ENCODE measurements at places on chromosomes 2 and 18. TPM values are rescaled to one million over a fixed set of nuclear protein-coding genes. Genes with fewer than 3 reads are reported as not detected.

- no peak for DNase-seq
Observed at GRCh38 chr2:150125708-150126107, 361.8 kb downstream of the RND3 start.

DNA sequence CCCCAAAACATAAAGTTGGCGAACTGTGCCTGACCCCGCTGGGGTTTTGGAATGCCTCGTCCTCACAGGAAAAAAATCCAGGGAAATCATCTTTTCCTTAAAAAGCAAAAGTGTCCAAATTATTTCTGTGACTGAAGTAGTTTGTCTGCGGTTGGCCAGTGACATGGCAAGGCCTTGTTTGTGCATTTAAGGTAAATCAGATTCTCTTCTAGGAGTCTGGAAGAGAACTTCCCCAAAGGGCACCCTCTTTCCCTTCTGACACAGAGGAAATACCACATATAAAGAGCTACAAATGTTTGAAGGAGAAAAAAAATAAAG is 737 bp upstream of the CYB5A start:
- no peak for DNase-seq

DNA sequence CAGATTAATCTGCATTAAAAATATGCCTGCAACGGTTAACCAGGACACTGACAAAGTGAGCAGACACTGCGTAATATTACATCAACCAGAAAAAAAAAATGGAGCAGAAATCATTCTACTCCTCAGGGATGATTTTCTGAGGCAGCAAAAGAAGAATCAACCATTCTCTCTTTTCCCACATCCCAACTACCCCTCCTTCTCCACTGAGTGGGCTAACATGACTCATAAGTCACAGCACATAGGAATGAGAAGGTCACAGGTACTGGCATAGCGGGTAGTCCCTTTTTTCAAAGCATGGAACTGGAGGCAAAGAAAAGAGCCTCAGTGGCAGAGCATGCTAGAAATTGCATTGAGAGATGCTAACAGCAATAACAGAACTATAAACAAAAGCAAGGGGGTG is 54.3 kb upstream of the TSPYL6 start:
- DNase-seq: no peak

GRCh38 chr2:64980183-64980582 is 9.0 kb upstream of the SLC1A4 start:
- no peak for DNase-seq

- no peak for DNase-seq
Observed at GRCh38 chr18:24475926-24476589, 15.6 kb downstream of the HRH4 start.

DNA sequence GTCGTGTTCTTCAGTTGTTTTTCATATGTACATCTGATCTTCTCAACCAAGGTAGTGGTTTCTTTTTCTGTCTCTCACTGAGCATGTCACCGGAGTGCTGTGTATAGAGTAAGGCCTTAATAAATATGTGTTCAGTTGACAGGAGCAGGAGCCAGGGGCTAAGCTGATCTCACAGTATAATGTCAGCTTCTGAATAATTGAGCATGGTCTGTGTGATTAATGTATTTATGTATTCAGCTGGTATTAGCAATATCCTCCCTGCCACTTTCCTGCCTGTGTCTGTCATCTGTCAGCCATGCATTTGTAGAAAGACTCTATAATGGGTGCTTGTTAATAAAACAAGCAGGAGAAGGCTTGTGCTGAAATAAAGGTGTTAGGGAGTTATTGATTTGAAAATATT is 198.9 kb downstream of the ADCYAP1 start:
- DNase-seq: no peak

DNA sequence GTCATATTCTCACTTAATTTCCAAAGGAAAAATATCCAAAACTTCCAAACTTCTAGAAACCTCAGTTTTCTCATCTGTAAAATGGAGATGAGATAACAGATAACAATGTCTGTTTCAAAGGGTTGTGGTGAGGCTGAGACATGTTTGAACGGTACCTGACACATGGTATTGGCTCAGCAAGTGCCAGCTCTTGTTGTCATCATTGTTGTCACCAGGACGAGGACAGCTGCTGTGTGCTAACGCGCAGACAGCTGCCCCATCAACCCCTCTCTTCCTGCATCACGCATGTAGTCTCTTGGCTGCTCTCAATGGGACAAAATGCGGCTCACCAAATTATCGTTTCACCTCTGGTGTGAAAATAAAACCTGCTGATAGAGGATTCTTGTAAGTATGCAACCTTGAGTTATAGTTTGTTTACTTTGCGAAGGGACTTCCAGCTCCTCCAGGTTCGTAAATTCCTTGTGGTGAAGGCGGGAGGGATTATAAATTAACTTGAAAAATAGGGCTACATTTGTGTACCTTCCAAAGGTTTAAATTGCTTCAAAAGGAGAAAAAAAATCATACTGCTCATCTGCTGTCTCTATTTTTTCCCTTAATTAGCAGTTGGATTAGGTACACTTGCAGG is 605.4 kb downstream of the BCL11A start:
- no peak for DNase-seq

DNA sequence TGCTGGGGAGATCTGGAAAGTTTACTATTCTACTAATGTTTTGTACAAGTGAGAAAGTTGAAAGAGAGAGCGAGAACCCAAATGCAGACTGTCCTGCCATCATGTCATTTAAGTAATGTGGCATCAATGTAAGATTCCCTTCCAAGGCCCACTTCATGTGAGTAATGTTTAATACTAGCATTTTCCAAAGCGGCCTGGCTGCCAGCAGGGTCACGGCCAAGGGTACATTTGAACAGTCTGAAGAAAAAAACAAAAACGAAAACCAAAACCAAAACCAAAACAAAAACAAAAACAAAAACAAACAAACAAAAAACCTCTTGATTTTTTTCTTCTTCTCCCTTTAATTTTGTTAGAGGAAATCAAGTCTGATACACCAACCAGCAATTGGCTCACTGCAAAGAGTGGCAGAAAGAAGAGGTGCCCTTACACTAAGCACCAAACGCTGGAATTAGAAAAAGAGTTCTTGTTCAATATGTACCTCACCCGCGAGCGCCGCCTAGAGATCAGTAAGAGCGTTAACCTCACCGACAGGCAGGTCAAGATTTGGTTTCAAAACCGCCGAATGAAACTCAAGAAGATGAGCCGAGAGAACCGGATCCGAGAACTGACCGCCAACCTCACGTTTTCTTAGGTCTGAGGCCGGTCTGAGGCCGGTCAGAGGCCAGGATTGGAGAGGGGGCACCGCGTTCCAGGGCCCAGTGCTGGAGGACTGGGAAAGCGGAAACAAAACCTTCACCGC is 2.2 kb downstream of the HOXD10 start:
- no peak for DNase-seq

- no peak for DNase-seq
Observed at GRCh38 chr2:15990151-15991101, 50.1 kb downstream of the MYCN start.

GRCh38 chr2:231597627-231598026 is 5.0 kb downstream of the TEX44 start:
- no peak for DNase-seq

DNA sequence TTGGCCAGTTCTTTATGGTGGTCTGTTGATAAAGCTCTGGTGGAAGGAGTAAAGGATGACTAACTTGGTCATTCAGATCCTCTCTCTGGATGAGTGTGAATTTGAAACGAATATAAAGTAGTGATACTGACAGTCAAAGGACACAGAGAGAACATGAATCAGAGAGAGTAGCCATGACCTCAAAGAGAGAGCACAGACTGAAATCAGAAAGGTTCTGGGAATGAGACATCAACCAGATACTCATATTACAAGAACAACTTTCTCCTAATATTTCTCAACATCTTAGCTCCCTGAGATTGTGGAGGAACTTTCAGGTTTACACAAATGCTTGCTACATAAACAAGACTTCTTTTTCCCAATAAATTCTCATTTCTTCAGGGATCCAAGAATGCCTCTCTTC is 849.1 kb upstream of the CHAC2 start:
- no peak for DNase-seq

DNA sequence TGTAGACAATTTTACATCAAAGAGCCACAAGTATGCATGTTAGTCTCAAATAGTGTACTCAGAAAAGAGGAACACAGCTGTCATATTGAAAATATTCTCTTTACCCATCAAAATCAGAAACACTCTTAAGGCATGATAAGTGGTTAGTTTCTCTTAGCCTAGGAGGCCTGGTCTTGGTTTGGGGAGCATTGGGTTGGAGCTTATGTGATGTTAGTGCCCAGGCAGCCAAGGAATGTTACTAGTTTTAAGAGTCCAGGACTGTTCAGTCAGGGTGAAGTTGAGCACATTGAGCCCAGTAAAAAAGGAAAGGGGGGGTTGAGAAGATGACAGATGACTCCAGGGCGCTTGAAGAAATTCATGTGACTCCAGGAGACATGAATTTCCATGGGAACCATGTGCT is 340.6 kb downstream of the HRH4 start:
- no peak for DNase-seq

- DNase-seq: peak; percentile 63
Observed at GRCh38 chr2:56009758-56010458, 86.3 kb upstream of the EFEMP1 start.

GRCh38 chr2:240277807-240278522 is 137.5 kb upstream of the OTOS start:
- no peak for DNase-seq

- no peak for DNase-seq
Observed at GRCh38 chr2:67918471-67918870, 144.3 kb downstream of the C1D start.

DNA sequence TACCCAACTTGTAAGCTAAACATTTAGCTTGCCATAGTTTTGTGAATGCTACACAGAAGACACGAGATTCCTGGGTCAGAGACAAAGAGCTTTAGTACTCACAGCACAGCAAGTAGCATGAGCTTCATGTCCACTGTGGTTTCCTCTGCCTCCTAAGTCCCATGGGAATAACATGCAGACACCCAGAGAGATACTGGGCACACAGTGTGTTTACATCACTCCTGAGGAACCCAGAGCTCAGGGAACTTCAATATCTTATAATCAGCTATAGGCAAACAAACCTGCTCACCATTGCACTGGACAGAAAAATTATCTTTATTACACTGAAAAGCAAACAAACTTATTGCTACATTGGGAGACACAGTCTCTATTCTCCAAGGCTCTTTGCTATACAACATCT is 14.5 kb upstream of the NCK2 start:
- no peak for DNase-seq

DNA sequence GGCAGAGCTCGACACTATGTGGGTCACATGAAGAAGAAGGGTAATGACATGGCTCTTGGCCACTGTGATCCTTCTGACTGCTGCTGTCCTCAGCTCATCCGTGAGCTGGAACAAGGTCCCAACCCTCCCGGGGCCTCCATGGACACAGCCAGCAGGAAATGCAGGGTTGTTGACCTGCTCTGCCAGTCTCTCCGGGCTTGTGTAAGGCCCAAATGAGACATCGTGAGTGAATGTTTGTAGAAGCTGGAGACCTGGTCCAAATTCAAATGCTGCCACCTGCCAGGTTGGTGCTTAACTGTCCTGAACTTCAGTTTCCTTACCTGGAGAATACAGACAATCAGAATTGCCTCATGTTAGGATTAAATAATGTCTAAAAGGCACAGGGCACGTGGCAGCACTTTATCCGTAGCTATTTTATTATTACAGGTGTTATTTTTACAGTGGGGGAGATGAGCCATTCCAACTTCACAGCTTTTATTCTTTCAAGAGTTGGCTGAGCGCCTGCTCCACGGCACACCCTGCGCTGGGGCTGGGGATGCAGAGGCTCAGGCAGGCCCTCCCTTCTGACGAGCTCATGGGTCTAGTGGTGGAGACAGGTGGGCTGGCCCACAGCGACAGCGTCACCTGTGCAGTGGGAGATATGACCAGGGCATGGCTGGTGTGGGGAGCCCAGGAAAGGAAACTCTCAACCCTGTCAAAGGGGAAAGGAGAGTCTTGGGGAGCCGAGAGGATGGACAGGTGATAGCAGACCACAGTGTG is 15.1 kb downstream of the ARHGEF4 start:
- DNase-seq: no peak

GRCh38 chr2:213021971-213022899 is 129.2 kb downstream of the IKZF2 start:
- DNase-seq: no peak

GRCh38 chr18:52624702-52625101 is 284.7 kb downstream of the DCC start:
- no peak for DNase-seq

GRCh38 chr2:204973616-204974015 is 428.3 kb downstream of the PARD3B start:
- no peak for DNase-seq

- no peak for DNase-seq
Observed at GRCh38 chr2:181005326-181005655, 24.9 kb downstream of the UBE2E3 start.

- DNase-seq: no peak
Observed at GRCh38 chr2:43480874-43481273, 115.0 kb downstream of the THADA start.

GRCh38 chr18:64275593-64276300 is 126.9 kb upstream of the LINC00305 start:
- no peak for DNase-seq

GRCh38 chr2:41033127-41033526 is 581.2 kb upstream of the SLC8A1 start:
- DNase-seq: no peak

- DNase-seq: no peak
Observed at GRCh38 chr18:77141401-77142118, 9.0 kb upstream of the MBP start.

DNA sequence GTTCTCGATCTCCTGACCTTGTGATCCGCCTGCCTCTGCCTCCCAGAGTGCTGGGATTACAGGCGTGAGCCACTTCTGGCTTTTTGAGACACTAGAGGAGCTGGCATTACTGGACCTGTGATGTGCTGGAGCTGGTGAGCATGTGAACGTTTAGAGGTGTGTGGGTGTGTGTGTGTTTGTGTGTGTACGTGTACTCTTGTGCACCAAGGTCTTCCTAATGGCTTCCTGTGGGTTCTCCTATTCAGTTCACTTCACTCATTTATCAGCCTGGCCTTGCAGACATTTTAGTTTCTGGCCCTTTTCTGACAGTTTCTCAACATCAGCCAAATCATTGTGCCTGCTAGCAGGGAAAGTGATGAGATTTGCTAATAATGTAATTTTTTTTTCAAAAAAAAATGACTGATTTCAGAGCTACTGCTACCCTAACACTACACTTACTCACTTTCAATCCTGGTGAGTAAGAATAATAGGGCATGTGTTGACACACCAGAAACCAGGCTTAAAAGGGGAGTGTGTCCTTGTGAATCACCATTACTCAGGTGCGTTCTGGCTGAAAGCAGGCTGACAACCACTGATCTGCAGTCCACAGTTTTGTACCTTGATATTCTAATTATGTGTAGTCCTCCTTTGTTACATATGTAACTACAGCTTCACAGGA is 41.0 kb upstream of the ACTR3 start:
- peak; percentile 76 for DNase-seq

- DNase-seq: no peak
Observed at GRCh38 chr2:136217996-136218395, 100.0 kb upstream of the CXCR4 start.

GRCh38 chr2:214774108-214774507 is 35.4 kb downstream of the BARD1 start:
- no peak for DNase-seq

HRH4 gene
- 0.18 TPM for total RNA-seq

SCYGR4 gene
- not detected for total RNA-seq

SCG2 gene
- 0.48 TPM for total RNA-seq

DSEL gene
- total RNA-seq: 2.5 TPM

SPP2 gene
- total RNA-seq: not detected

LINC00305 gene
- total RNA-seq: not detected

CIB4 gene
- not detected for total RNA-seq

ATL2 gene
- 66.4 TPM for total RNA-seq

MALL gene
- total RNA-seq: 32.4 TPM

RBKS gene
- total RNA-seq: 6.8 TPM

SYT4 gene
- not detected for total RNA-seq

FBXO15 gene
- total RNA-seq: 2.2 TPM

CASP10 gene
- total RNA-seq: 16.9 TPM

STARD6 gene
- total RNA-seq: not detected

All from PC-9 (cell line).